Left ventricle myocardium inferior (tissue), 1 donor: ENCODE measurements at places on chromosomes 5 and 9.
A peak's percentile ranks its signal among the peaks of the same experiment; 100 is the strongest.

DNA sequence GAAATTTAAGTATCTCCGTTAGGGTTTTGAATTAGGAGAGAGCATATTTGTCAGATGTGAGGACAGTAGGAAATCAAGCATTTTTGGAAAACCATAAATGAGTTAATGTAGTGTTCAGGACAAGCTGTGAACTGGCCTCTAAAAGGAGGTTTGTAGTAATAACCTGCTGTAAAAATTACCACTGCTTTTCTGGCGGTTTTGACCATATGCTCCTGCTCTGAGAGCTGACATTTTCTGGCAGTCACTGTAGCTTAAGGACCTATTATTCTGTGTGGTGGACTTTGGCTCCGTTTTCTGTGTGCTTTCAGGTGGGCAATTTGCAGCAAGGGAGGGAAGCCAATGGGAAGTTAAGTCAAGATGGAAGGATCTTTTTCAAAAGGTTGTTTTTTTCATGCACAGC is 111.1 kb downstream of the SGCD start:
- DNase-seq = no peak

- no peak for DNase-seq
Measured at GRCh38 chr9:69319324-69320025, 5.5 kb upstream of the ENTREP1 start.

DNA sequence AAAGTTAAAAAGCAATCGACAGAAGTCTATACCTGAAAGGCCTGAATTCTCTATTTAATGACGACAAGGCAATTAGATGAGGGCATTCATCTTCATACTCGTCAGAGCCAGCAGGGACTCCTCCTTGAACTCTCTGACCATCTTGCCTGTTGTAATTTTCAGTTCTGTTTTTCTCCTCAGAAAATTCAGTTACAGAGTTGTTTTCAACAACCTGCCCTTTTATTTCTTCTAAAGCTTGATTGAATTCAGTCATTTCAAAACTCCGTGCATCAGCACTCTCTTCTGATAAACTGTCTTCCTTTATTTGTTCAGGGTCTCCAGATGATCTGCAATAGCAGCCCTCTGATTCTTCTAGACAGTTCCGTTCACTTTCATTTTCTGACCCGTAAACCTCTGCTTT is 15.6 kb downstream of the RIOK2 start:
- no peak for DNase-seq

DNA sequence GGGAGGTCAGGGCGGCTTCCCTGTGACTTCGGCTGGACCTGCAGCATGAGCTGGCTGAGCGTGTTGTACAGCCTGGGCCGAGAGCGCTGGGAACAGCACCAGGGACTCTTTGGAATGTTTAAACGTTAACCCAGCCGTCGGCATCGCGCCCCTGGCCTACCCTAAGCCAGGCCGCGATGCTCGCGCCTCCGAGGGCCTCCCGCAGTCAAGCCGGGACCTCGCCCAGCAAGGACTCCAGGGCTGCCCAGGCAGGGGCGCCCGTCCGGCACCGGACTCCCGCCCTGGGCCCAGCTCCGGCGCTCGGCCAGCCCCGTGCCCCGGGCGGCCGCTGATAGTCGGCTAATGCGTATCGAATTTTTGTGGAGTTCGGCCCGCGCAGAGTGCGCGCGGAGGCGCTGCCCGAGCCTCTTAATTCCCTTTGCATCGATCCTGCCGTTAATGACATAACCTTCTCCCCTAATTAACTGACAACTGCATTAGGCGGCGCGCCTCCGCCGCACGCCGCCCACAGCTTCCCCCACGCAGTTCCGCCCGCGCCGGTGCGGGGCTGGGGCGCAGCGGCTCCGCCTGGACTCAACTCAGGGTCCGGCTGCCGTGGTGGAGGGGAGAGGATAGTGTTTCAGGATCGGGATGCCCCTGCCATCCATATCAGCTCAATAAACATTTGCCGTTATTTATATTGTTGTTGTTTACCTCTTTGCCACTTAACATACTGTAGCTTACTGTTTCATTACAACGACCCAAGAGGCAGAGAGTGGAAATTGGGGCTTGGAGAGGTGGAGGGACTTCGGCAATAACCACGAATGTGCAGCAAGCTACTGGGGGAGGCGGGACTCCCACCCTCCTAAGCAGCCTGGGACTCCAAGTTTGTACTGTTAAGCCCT is 28.8 kb upstream of the CDC23 start:
- DNase-seq = peak; percentile 22

- DNase-seq = no peak
Measured at GRCh38 chr9:94761481-94761880, 35.0 kb downstream of the AOPEP start.

GRCh38 chr9:1845425-1845824 is 169.7 kb upstream of the SMARCA2 start:
- no peak for DNase-seq

DNA sequence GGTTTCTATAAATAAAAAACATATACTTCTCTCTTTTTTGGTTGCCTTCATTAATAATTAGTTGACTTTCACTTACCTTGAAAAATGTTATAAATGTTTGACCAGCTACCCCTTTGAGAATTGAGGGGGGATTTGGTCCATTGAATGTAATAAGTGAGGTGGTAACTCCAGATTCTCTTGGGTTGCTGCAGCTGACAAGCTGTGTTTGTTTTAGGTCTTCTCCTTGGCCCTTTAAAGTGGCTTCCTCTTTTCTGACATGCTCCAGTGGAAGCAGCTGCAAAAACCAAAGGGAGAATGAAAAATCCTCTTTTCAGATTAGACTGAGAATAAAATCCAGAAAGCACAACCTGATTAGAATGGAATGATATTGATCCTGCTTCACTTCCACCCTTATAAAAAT is 410.5 kb downstream of the TMEM38B start:
- DNase-seq = no peak

DNA sequence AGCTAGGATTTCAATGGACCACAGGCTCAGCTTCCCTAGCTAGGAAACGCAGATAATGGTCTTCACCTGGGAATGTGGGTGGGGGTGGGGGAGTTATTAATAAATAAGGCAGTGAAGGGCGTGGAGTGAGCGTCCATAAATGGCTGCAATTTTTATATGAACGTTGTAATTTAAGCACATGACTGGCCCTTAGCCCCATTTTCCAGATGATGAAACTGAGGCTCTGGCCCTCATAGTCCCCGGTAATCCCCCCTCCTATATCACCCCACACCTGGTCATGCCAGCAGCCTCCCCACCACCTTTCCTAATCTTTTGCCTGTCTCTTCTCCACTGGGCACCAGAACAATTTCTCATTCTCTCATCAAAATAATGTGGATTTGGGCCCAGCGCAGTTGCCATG is 61.9 kb upstream of the LMX1B start:
- no peak for DNase-seq

GRCh38 chr5:10856683-10857337 is 95.8 kb upstream of the DAP start:
- peak; percentile 38 for DNase-seq

DNA sequence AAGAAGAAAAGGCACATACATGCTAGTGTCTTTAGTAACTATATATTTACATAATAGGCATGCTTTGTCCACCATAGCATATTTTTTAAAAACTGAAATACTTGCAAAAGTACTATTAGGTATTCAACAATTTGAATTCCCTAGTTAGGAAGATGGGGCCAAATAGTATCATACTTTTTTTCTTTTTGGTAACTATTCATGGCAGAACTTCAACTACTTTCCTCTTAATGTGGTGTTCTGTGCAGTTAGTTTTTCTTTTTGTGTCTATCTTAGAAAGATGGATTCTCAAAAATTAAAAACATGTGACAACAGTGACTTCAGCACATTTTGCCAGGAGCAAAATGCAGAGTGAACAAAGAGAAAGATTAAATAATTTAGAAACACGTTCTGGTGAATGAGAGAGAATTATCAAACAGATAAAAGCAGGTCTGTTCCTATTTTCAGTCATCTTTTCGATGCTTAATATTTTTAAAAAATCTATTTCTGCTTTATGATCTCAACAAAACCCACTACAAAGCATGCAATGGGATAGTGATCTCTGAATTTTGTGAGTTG is 341.1 kb downstream of the ARL15 start:
- no peak for DNase-seq

GRCh38 chr5:80481019-80481893 is 6.6 kb upstream of the FAM151B start:
- no peak for DNase-seq

GRCh38 chr9:18516965-18517364 is 43.0 kb downstream of the ADAMTSL1 start:
- no peak for DNase-seq

DNA sequence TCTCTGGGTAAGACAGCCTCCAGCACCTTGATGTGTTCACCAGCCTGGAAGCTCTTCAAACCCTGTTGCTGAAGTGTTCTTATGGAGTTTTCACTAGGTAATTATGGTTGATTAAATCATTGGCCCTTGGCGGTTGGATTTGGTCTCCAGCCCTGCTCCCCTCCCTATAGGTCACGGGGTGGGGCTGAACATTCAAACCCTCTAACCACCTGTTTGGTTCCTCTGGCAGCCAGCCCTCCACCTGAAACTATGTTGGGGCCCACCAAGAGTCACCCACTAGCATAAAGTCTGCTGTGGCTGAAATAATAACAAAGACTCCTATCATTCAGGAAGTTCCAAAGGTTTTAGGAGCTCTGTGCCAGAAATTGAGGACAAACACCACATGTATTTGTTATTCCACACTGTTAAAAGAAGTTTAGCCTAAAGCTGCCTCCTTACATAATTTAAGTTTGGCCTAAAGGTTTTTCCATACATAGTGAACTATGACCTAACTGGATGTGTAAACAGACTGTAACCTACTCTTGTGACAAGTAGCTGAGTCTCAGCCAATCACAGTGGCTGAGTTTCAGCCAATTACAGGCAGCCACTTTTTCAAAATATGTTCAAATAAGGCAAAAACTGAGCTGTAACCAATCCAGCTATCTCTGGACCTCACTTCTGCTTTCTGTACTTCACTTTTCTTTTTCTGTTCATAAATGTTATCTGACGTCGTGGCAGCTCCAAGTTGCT is 34.8 kb downstream of the TMEM252 start:
- DNase-seq = no peak

GRCh38 chr9:130446101-130446861 is 1.5 kb downstream of the ASS1 start:
- DNase-seq = peak; percentile 89

GRCh38 chr9:128390150-128390812 is 19.1 kb downstream of the URM1 start:
- no peak for DNase-seq

- DNase-seq = no peak
Measured at GRCh38 chr5:74103131-74104023, 477.4 kb downstream of the ARHGEF28 start.

DNA sequence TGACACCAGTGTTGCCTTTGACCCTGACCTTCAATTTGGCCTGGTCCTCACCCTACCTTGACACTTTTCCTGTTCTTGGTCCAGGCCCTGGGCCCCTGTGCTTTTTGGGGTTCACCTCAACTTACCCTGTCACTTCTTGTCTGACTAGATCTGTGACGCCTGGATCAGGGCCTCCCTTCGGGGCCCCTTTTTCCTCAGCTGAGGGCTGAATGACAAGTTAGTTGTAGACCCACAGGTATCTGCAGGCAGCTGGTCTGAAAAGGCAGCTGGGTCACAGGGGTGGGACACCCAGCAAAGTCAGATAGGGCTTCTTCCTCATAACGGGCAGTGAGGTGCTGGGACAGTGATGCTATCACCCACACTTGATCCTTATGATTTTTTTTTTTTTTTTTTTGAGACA is 10.0 kb upstream of the MYORG start:
- DNase-seq = no peak

DNA sequence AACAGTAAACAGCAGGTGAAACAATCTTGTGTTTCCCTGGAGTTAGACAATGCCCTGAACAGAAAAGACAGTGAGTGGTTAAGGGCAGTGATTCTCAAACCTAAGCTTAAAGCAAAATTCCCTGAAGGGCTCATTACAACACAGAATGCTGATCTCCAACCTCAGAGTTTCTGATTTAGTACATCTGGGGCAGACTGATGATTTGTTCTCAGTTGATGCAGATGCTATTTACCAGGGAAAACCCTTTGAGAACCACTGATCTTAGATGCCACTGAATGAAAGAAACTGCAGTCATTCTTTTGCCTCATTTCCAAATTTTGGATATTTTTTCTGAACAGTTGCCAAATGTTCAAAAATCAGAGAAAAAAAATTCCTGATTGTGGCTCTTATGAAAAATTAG is 18.7 kb upstream of the ADAM19 start:
- DNase-seq = no peak

DNA sequence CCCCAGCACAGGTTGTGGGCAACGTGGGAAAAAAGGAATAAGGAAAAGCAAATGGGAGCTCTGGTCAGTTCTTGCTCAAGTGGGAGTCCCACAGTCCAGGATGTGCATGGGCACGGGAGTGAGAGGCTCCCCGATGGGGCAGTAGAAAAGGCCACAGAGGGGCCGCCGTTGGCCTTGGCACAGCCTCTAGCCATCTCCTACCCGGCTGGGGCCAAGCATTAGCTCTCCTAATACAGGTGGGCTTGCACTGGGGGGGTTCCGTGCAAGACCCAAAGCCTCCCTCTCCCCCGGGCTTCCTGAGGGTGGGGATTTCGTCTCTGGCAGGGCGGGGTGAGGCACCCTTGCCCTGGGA is 212.2 kb upstream of the MVB12B start:
- no peak for DNase-seq

- DNase-seq = no peak
Measured at GRCh38 chr5:147037515-147038205, 159.1 kb upstream of the PPP2R2B start.

GRCh38 chr9:116083837-116084236 is 69.8 kb upstream of the PAPPA start:
- DNase-seq = no peak

- DNase-seq = no peak
Measured at GRCh38 chr5:172661526-172661925, 20.5 kb downstream of the NEURL1B start.

DNA sequence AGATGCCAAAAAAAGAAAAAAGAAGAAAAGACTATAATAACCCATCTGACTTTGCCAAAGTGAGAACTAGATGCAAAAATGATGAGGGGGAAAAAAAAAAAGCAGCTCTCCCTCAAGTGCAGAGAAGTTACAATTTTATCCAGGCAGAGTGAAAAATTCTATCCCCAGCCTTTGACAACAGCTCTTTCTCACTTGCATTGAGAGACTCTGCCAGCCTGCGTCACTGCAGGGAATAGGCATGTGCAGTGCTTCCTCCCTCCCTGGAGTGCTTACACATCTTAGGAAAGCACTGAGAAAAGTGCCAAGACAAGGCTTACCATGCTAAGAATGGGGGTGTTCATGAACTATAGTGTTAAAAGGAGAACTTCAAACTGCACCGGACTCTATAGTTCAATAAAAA is 418.6 kb upstream of the TYRP1 start:
- no peak for DNase-seq

GRCh38 chr5:37720550-37720952 is 119.3 kb downstream of the GDNF start:
- DNase-seq = no peak

GRCh38 chr5:122311497-122311960 is 508 bp upstream of the SNCAIP start:
- no peak for DNase-seq
